ENCODE measurements at places on chromosomes 5 and 9. TPM values are rescaled to one million over a fixed set of nuclear protein-coding genes. Genes with fewer than 3 reads are reported as not detected.

The SOX30 gene
- total RNA-seq: 0.44 TPM

The TSSK1B gene
- total RNA-seq: not detected

The COL15A1 gene
- not detected for total RNA-seq

The SMIM32 gene
- not detected for total RNA-seq

The CDC20B gene
- not detected for total RNA-seq

The TUBB4B gene
- total RNA-seq: 60.2 TPM

The SCAI gene
- 15.7 TPM for total RNA-seq

The IFNA5 gene
- 0.52 TPM for total RNA-seq

The CD14 gene
- 4.6 TPM for total RNA-seq

The EGFLAM gene
- not detected for total RNA-seq

The RGMB gene
- total RNA-seq: 25.0 TPM

- no peak for DNase-seq
These were observed 96.5 kb upstream of the DAB2 start for GRCh38 chr5:39521098-39521860.

- DNase-seq: no peak
These were observed 23.8 kb downstream of the LOX start for GRCh38 chr5:122054266-122054665.

DNA sequence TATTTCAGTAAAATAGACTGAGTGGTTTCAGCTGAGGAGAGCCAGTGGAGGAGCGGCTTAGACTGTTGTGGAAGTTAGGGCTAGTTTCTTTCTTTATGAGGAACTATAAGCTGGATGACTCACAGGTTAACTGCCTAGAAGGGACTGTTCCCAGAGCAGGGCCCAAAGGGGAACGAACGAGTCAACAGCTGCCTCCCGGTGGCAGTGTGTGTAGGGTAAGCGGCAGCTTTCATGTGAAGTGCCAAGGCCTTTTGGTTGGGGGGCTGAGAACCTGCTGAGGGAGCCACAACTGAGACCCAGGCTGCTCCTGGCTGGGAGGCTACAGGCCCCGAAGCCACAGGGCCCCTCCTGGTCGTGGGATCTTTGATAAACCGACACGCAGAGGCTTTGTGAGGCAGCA is 7.0 kb downstream of the SQSTM1 start:
- no peak for DNase-seq

GRCh38 chr5:109823597-109823996 is 133.9 kb downstream of the MAN2A1 start:
- DNase-seq: no peak

- DNase-seq: no peak
These were observed 90.6 kb downstream of the VCAN start for GRCh38 chr5:83562071-83562606.

GRCh38 chr5:40381676-40382363 is 297.9 kb upstream of the PTGER4 start:
- DNase-seq: no peak

- DNase-seq: no peak
These were observed 14.5 kb downstream of the FCN2 start for GRCh38 chr9:134895097-134895496.

DNA sequence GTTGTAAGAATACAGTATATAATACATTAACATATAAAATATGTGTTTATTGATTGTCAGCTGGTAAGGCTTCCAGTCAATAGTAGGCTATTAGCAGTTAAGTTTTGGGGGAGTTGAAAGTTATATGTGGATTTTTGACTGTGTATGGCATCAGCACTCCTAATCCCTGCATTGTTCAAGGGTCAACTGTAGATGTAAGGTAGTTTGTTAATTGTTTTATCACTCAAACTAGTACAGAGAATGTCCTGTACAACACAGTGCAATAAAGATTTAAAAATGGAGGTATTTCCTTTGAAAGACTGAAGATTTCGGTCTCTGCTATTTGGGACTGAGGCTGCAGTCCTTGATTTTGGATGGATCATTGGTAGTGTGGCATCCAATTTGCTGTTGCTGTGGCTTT is 484.4 kb downstream of the KDM4C start:
- DNase-seq: no peak

DNA sequence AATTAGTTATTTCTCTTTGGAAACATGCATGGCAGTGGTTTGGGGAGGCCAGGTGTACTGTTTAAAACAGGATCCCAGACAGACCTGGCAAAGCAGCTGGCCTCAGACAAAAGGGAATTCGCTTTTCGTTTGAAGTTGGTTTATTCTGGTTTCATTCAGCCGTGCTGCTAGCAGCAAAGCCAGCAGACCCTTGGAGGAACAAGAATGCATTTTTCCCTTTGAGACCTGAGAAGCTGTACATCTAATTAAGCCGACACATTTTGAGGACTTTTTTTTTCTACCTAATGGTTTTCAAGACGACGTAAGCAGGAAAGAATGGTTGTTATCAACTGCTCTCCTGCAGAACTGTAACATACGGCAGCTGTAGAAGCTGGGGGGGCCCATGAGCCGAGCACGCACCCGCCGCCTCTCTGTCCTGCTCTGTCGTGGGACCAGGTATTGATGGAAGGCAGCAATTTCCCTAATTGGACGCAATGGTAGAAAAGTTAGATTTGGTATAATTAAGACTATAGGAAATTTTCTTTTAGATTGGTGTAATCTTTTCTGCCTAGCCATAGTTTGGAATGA is 13.6 kb downstream of the PLEKHG4B start:
- no peak for DNase-seq

GRCh38 chr9:108950168-108950567 is 16.0 kb downstream of the ABITRAM start:
- DNase-seq: no peak

DNA sequence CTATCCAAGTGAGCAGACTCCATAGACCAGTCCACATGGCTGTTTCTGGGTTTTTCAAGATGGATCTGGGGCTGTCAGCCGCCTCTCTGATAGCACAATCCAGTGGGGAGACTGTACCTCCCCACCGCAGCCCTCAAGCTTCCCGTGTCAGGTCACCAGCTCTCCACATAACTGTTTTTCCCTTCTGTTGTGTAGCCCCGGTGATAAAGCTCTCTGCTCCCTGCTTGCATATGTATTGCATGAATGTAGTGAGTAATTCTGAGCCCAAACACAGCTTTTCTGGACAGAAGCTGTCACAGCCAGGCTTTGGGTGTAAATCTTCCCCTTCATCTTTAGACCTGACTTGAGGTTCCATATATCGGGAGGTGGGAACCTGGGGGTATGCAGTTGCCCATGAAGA is 23.1 kb upstream of the CFAP157 start:
- no peak for DNase-seq

GRCh38 chr9:14057368-14058324 is 256.3 kb downstream of the NFIB start:
- DNase-seq: no peak

DNA sequence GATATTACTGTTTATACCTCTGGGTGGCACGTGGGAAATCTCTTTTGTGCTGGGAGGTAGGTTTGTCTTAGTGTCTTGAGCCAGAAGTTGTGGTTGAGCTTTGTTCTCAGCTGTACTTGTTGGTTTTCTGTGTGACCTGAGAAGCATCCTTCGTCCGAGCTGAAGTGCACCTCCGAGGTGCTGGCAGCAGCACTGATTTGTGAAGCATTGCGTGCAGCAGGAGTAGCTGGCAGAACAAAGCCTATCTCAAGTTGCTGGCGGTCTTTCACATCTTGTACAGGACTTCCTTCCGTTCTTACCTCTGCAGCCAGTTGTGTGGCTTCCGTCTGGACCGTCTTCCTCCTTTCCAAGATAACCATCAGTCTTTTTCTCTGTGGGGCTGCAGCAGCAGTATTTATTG is 4.3 kb downstream of the PRRC2B start:
- peak; percentile 37 for DNase-seq

- no peak for DNase-seq
These were observed 826 bp downstream of the GPRIN1 start for GRCh38 chr5:176608937-176609723.

- DNase-seq: no peak
These were observed 107.8 kb downstream of the KCNIP1 start for GRCh38 chr5:170611449-170612090.

DNA sequence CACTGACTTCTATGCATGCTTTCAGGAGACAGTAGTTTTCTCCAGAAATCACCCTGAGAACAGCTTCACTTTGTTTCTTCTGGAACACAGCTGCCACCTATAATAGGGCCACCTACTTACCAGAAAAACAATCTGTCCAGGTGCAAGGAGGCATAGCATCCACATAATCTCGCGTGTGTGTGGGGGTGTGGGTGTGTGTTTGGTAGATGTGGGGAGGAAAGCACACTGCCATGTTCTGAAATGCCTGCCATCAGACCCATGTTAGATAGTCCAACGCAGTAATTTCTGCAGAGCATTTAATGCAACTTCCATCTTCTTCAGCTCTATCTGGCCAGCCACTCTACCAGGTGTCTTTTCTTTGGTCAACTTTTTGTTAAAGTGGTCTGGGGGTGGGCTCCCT is 102.9 kb downstream of the ACER2 start:
- DNase-seq: no peak

DNA sequence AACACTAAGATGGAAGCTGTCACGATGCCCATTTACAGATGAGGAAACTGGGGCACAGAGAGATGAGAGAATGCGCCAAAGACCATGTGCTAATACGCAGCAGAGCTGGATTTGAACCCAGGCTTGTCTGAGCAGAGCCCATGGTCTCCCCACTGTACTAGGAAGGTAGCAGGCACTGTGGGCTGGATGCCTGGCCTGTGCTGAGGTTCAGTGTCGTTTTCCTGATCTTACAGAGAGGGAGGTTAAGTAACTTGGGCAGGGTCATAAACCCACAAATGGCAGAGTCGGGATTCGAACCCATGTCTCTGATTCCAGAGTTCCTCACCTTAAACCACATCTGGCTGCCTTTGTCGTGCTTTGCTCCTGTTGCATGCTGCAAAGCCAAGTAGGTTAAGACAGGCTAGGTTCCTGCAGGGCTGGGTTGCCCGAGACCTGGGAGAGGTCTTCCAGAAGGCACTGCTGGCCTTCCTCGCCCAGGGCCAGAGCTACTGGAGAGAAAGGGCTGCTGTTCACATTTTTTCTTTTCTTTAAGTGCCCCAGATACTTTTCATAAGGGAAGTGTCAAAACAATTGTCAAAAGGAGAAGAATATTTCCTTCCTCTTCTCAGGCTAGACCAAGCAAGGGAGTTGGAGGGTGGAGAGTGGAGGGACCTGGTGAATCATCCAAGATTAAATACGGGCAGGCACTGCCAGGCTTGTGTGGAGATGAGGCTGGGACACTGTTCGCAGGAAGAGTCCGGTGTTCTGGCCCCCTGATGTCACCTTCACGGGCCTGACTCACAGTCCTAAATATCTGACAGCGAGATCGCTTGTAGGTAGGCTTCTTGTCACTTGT is 3.2 kb downstream of the NEK6 start:
- no peak for DNase-seq

DNA sequence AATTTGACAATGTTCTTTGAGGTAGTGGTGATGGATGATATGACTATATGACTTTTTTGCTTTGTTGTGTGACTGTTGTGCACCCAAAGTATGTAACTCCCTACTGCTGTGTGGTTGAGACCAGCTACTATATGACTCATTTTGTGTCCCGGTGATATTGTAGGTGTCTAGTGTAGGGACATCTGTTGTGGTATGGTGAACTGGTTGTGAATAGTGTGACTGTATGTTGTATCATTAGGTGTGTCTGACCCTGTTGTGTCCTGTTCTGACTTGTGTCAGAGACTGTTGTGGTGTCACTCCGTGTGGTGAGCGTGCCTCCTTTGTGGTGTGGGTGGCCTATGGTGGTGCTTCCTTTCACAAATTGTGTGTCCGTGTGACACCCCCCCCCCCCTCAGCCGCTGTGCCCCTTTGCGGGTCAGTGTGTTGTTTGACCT is 11.2 kb upstream of the CXXC5 start:
- DNase-seq: no peak

DNA sequence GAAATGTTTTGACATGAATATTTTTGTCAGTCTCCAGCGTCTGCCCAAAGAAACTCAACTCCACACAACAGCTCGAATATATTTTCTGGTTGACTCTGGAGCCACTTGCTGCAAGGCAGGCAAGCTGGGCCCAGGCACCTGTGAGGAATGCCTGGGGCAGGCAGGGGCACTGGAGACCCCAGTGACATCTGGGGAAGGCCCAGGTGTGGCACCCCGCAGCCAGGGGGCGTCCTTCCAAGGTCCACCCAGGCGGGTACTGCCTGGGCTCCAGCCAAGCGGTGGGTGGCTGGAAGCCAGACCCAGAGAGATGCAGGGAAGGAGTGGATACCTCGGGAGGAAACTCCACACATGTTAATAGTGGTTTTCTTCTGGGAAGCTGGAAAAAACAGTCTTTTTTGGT is 125.9 kb downstream of the PHF2 start:
- no peak for DNase-seq

GRCh38 chr9:72471096-72471495 is 50.3 kb upstream of the TMC1 start:
- DNase-seq: no peak

GRCh38 chr9:133141833-133142595 is 21.0 kb upstream of the RALGDS start:
- DNase-seq: peak; percentile 82
